Activated naive CD4-positive, alpha-beta T cell treated with anti-CD3 and anti-CD28 coated beads, Interleukin-2, amount 50 U/mL, for 16 hours (primary cell): ENCODE measurements at places on chromosomes 4 and X.

GRCh38 chr4:150150629-150151062, 72.4 kb downstream of the DCLK2 start:
- no peak for DNase-seq

- DNase-seq: no peak
Measured at GRCh38 chrX:108772549-108772948, 36.2 kb upstream of the IRS4 start.

- DNase-seq: no peak
Measured at GRCh38 chr4:157912212-157912611, 260.6 kb downstream of the GASK1B start.

DNA sequence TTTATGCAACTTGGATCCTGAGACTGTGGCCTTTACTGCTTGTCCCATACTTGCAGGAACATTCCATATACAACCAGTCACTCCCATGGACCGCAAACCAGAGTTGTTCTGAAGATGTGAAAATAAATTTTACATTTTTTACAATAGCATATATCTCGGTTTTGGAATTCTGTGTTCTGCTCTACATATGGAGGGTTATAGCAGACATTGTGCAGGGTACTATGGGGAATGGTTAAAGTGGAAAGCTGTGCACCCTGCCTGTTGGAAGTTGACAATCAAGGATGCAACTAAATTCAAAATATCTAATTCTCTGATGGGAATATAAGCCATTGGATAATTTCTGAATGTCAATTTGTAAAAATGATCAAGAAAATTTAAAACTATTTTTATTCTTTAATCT, 603.3 kb downstream of the RAB28 start:
- no peak for DNase-seq

DNA sequence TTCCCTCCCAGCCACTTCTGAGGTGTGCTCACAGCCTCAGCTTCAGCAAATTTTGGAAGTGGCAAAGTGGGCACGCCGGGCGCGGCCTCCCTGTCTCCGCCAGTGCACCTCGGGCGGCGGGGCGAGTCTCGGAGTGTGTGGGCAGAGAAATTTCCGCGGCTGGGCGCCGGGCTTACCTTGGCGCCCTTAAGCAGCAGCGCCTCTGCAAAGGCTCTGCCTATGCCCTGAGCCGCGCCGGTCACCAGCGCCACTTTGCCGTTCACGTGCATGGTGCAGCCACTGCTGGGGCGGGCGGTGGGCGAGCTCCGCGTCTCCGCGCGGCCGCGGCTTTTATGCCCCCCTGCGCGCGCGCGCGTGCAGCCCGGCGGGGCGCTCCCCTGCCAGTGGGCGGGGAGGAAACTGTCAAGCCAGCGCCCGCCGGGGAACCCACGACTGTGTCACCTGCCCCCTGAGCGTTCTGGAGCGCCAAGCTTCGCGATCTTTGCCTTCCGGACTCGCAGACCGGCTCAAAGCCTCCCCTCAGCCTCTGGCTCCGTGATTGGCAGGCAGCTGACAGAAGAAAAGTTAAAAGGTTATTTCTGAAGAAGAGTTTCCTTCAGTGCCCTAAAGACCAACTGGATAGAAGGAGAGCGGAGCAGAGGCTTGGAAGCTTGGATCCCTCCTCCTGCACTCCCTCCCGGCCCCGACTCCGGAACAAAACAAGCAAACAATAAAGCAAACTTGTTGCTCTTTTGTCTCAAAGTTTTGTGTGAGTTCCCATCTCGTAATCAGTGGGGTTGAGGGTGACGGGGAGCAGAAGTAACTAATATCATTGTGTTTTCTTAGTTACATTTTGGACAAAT, at the start of gene HPGD:
Gene HPGD (minus strand): TSS at position 306 of the 842 bp plus-strand sequence. CDS start 37 bp downstream, at position 269.
- peak; percentile 33 for DNase-seq

DNA sequence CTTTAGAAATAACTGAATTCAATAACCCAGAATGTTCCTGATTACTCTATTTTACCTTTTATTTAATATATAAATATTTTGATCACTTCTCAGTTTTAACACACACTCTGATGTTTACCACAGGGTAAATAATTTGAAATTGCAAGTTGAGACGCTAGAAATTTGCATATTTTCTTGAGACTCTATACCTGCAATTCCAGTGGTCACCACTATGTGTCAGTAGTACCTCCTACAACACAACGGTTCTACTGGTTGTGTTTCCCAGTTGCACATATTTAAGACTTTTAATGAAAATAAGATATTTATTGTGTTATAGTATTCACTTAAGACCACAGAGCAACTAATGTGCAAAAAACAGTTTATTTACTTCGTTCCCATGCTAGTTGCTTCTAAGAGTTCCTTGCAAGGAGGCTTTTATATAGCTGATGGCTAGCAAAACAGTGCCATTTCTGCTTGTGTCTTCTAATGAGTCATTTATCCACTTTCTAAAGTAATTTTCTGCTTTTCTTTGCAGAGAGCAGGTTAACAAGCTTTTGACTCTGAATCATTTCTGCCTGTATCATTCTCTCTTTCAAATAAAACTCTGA, 98.9 kb upstream of the PDLIM3 start:
- no peak for DNase-seq

GRCh38 chr4:123345935-123346300, 50.7 kb upstream of the SPRY1 start:
- DNase-seq: no peak

- no peak for DNase-seq
Measured at GRCh38 chr4:162408309-162408708, 244.5 kb upstream of the FSTL5 start.

DNA sequence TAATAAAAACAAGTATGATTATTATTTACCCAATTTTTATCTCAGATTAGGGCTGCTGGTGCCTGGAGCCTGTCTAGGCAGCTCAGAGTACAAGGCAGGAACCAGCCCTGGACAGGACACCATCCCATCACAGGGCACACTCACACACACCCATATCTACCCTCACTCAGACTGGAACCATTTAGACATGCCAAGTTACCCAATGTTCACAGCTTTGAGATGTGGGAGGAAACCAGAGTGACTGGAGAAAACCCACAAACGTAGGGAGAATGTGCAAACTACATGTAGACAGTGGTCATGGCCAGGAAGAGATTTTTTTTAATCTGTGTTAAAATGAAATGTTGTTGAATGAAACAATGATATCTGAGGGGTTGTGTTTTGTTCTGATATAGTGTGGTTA, 35.7 kb upstream of the ADGRA3 start:
- DNase-seq: no peak

DNA sequence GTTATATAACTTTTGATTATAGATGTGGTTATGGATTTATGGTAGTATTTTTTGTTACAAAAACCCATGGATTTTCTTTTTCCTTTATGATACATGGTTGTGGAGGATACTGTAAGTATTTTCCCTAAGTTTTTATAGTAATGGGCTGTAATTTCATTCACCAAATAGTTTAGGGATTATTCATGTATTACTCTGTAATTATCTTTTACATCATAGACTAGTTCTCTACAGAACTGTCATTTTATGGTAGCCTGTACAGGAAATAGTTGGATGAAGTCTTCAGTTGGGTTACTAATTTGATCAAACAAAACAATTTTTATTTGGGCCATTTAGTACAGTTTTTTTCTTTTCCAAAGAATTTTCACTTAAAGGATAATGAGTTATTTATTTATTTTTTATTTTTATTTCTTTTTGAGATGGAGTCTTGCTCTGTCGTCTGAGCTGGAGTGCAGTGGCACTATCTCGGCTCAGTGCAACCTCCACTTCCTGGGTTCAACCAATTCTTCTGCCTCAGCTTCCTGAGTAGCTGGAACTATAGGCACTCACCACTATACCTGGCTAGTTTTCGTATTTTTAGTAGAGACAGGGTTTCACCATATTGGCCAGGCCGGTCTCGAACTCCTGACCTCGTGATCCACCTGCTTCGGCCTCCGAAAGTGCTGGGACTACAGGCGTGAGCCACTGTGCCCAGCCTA, 42.1 kb downstream of the RBPJ start:
- DNase-seq: no peak

DNA sequence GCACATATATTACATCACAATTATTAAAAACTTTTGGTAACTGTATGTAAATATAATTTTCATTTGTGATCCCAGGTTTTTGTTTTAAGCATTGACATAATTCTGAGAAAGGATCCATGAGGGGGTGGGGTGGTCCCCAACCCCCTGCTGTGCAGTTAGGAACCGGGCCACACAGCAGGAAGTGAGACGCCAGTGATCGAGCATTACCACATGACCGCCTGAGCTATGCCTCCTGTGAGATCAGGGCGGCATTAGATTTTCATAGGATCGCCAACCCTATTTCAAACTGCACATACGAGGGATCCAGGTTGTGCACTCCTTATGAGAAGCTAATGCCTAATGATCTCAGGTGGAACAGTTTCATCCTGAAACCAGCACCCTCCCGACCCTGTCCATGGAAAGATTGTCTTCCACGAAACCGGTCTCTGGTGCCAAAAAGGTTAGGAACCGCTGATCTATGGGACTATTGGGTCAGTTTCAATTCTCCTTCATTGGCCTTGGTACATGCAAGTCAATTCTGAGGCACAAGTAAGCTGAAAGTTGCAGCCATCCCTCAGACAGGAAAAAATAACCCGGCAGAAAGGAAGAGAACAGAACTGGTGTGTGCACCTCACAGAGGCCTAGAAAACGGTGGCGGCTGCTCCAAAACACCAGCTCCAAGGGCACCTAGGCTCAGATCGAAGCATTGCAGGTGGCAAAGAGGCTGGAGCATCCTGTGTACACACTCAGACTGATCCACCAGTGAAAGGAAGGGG, 7.0 kb upstream of the TMSB4X start:
- no peak for DNase-seq

DNA sequence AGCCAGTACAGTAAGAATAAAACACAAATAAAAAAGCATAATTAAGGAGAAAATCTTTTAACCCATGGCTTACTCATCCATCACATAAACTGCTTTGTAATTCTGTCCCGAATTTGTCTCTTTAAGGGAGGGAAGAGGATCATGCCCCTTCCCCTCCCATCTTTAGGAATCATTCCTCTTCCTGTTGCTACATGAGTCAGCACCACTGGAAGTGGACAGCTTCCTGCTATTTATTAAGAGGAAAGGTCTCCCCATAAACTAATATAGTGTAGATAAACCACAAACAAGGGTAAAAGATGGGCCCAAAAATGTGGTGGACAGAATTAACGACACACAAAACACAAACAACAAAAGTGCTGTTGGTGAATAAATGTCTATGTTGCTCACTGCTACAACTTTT, 75.8 kb downstream of the PPP3CA start:
- DNase-seq: no peak

- no peak for DNase-seq
Measured at GRCh38 chrX:155886409-155886808, 5.3 kb downstream of the VAMP7 start.

DNA sequence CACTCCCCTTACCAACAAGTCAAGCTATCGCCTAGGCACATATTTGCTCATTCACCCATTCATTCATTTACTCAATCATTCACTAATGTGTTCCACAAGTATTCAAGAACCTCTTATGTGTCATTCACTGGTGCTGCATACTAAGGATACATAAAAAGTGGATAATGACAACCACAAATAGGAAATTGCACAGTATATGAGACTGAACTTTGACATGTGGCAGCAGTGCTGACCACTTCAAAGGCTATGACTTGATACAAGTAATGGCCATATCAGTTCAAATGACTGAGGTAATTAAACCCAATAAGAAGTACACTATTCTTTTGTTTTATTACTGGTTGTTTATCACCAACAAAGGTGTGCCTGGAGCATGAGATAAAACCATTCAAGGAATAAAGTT, 282.5 kb downstream of the KLHL13 start:
- DNase-seq: no peak

DNA sequence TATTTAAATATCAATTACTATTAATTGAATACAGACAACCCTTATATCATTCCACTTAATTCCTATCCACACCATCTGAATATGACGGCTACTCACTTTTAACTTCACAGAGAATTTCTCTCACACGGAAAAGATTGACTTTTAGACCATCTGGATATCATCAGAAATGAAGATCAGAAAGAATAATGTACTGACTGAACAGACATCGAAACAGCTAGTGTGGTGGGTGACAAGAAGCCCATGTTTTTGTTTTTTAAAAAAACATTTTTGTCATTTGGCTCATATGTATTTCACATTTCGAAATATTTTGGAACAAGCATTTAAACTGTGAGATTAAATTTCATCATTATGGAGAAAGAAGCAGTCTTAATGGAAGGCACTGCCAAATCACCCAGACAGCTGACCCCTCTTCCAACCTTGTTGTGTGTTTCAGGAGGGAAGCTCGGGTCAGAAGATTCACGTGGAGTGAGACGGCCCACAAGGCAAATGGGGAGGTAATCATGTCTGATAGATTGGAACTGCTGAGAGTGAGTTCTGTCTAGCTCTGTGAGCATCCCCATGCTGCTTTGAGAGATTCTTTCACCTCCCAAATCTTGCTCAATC, 204.2 kb upstream of the RASGEF1B start:
- no peak for DNase-seq

DNA sequence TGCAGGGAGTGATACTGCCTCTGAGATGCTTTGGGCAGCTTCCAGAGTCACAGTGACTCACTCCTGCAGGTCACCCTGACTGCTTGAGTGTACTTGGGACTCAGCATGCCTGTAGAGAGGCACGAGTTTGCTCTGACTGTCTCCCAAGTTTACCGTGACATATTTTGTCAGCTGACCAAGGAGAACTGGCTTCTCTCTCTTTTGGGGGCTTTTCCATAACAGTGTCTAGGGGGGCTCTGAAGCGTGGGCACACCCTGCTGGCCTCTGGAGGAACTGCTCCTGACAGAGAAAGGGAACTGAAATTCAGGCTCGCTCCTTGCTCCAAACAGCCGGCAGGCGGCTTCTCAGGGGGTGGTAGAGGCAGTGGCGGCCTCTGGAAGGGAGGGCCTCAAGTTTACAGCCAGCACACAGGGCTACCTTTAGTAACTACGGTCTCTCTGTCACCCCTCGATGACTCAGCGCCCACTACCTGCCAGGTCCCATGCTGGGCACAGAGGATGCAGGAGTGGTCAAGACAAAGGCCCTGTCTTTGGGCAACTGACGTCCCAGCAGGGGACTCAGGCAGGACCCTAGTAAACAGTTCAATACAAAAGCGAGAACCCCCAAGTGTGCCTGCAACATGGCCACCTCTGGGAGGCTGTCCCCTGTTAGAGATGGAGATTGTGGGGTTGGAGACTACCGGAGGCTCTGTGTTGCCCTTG, 17.8 kb downstream of the ZNF185 start:
- DNase-seq: no peak

GRCh38 chrX:40871385-40872082, 136.2 kb upstream of the MED14 start:
- no peak for DNase-seq

DNA sequence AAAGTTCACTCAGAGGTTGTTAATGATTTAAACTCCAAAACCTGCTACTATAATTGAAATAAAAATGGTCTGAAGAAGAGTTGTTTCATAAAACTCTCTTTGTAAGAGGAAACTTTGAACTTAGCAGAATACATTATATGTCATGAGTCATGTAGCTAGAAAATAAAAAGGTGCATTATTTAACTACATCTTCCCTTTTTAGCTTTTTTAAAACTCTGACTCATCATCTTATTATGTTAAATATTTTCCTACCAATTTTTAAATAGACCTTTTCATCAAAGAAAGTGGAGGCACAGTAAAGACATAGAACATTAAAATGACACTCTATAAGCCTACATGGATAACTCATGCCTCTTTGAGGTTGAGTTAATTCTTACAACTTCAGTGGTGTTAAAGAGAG, 1.2 kb upstream of the ZNF827 start:
- DNase-seq: no peak

- no peak for DNase-seq
Measured at GRCh38 chr4:177008071-177008835, 215.5 kb upstream of the VEGFC start.
